Uterus (tissue), 4 donors: ENCODE measurements at places on chromosomes 11 and 22. TPM values are rescaled to one million over a fixed set of nuclear protein-coding genes. Genes with fewer than 3 reads are reported as not detected.

SEPTIN5 gene
- 67.6 TPM for total RNA-seq

MMP27 gene
- total RNA-seq, result not detected

KRTAP5-9 gene
- total RNA-seq, result not detected

SAA4 gene
- not detected for total RNA-seq

GRCh38 chr22:26124991-26125725, 44.1 kb upstream of the SEZ6L start:
- no peaks in the 10 kb centered on the region for H3K4me1 ChIP-seq
- no peaks in the 10 kb centered on the region for H3K36me3 ChIP-seq

GRCh38 chr11:12962306-12962705, 46.8 kb upstream of the RASSF10 start:
- DNase-seq, result no peak
- no peak overlapping the region for H3K4me3 ChIP-seq
- H3K36me3 ChIP-seq, result no peaks in the 10 kb centered on the region
- no peak overlapping the region for H3K27ac ChIP-seq

DNA sequence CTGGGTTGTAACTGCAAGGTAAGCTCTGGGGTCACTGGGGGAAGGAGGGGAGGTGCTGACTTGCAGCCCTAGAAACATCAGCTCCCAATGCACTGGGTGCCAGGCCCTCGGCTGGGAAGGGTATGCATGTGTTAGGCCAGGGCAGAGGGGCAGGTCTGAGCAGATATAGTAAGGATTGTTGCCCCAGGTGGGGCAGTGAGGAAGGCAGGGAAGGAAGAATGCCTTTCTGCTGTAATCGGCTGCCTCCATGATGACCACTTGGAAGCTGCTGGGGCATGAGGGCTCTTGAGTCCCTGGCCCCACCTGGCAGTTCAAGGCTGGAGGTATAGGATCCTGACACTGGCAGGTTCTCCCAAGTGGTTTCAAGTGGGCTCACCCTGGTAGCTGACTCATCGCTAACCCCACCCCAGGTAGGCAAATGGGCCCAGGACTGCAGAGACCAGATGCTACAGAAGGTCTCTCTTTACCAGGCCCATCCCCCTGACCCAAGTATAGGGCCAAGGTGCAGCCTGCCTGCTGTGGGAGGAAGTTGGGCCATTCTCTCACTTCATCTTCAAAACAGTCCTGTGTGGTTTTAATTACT, 56.7 kb downstream of the TIMP3 start:
- H3K36me3 ChIP-seq, result no peaks in the 10 kb centered on the region
- H3K27ac ChIP-seq, result no peak overlapping the region

- no peak for DNase-seq
- no peaks in the 10 kb centered on the region for H3K36me3 ChIP-seq
- H3K4me1 ChIP-seq, result no peaks in the 10 kb centered on the region
- H3K27ac ChIP-seq, result no peak overlapping the region
- no peak overlapping the region for H3K4me3 ChIP-seq
Observed at GRCh38 chr11:87116185-87116584, 78.5 kb downstream of the TMEM135 start.

DNA sequence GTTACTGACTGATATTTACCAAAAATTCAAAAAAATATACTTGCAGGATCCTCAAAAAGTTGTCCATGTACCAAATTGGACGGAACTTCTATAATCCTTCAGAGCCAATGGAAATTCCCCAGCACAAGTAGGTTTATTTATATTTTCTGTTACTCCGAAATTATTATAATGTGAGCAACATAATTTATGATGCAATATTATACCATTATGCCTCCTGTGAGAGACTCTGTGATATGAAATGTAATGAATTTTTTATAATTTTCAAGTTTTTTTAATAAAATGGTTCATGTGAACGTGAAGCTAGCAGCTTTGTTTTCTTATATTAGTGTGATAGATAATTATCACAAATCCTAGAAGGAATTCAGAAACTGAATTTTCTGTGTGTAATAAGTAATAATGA, 18.2 kb downstream of the PIWIL4 start:
- H3K36me3 ChIP-seq, result no peaks in the 10 kb centered on the region
- no peak for DNase-seq
- no peak overlapping the region for H3K4me3 ChIP-seq
- H3K27ac ChIP-seq, result no peak overlapping the region
- H3K4me1 ChIP-seq, result no peaks in the 10 kb centered on the region

DNA sequence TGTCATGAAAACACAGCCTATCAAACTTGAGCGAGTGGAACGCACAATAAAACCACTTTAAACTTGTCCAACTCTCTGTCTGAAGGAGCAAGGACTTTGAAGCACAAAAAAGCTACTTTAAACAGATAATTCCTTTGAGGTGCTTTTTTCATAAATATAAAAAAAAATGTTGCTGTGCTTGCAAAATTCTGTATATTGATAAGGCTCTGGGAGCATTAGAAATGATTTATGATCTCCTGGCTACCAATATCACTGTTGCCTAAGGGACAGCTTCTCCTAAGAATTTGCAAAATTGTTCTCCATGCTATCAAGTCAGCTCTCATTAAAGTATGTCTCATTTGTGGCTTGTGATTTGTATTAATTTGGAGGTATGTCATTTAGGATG, 37.6 kb upstream of the LDLRAD3 start:
- H3K27ac ChIP-seq, result peak overlapping the region; percentile 61
- no peaks in the 10 kb centered on the region for H3K4me1 ChIP-seq
- no peaks in the 10 kb centered on the region for H3K36me3 ChIP-seq
- no peak for DNase-seq
